ENCODE measurements at places on chromosomes 3 and 15.

DNA sequence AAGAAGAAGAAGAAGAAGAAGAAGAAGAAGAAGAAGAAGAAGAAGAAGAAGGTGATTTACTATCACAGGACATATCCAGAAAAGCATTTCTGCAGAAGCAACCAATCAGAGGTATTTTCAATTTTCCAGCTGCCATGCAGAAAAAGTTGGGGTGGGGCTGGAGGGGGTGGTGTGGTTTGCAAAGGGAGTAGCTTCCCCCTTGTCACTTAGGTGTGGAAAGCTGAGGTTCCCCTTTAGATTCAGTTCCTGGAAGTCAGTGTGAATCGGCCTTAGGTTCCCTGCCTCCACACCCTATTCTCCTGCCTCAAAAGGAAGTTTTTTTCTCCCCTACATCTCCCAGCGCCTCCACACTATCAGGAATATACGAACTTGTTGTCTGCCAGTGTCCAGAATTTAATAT lies 276.7 kb upstream of the ARRDC4 start:
- DNase-seq, result no peak

GRCh38 chr15:44034334-44034733 lies 160.7 kb downstream of the FRMD5 start:
- no peak for DNase-seq

- DNase-seq, result no peak
Measured at GRCh38 chr15:66894986-66895780, 170.2 kb upstream of the SMAD3 start.

DNA sequence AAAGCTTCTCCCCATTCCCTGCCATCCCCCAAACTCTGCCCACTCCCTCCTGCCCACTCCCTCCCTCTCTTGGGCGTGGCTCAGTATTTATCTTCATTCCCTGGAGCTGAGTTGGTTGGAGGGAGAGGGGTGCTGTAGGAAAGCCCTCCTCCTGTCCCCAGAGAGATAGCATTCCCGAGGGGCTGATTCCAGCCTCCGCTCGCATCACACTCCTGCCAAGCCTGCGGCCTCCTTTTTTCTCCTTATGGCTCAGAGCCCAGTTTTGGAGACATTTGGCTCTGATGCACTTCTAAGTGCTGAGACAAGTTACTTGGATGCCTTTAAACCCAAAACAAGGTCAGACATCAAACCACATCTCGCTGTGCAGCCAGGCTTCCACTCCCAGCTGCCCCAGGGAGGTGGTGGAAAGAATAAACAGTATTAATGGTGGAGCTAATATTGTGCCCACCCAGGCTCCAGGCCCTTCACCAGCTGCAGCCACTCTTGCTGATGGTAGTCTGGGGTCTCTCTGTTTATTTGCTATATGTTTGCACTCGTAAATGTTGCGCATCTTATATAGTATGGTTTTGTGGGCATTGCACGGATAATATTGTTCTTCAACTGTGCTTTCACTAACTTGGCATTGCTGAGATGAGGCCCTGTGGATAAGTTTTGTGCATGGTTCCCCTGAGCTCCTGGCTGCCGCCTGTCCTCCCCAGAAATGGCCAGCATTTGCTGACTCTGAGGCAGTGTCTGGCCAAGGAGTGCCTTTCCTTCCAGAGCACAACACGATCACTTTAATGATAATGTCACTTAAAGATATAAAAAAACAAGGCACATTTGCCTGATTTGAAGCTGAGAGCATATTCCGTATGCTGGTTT lies 157.2 kb downstream of the LRRC28 start:
- no peak for DNase-seq

GRCh38 chr3:100838157-100838556 lies 128.9 kb downstream of the TFG start:
- no peak for DNase-seq

GRCh38 chr3:188353426-188353825 lies 199.5 kb downstream of the LPP start:
- no peak for DNase-seq

DNA sequence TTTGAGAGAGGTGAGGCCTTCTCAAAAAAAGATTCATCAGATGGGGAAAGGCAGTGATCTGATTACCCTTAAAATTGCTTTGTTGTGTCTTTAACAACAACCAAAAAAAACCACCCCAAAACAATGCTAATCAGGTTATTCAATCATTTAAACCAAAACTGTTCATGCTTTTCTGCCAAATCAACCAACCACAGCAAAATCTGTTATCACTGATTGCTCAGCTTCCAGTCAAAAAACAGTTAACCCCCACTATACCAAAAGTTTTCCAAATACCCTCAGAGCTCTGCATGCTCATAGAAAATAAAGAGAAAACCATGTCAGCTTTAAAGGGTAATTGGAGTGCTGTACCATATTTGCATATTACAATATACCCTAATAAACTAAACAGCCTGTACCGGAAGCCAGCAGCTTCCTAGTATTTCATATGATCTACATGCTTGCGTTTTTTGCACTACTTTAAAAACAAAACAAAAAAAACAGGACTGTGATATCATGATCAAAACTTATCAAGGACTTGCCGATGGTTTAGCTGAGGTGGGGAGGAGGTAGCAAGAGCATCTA lies 22.8 kb downstream of the SATB1 start:
- no peak for DNase-seq

DNA sequence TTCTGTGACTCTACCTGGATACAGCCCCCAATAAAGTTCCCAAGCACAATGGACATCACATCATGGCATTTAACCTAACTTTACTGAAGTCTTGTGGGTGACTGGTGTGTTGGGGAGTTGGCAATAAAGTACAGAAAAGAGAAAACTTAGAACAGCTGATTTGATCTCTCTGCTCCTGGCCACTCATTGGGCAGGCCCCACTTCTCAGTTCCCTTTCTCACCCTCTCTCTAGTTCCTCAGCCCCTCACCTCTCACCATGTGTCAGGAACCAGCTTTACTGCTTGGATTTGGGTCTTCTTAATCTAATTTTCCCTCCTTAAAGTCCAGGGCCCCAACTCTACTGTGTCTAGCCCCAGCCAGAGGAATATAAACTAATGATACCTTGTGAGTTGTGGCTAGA lies 713 bp upstream of the MUC13 start:
- no peak for DNase-seq

DNA sequence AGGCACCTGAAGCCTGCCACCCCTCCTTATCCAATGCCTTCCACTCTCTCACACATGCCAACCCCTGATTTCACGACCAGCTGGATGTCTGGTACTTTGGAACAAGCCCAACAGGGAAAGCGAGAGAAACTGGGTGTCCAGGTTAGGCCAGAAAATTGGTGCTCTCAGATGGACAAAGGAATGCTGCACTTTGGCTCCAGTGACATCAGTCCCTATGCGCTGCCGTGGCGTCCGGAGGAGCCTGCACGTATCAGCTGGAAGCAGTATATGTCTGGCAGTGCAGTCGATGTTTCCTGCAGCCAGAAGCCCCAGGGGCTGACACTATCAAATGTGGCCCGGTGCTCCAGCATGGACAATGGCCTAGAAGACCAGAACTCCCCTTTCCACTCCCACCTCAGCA lies 45.2 kb downstream of the CDAN1 start:
- no peak for DNase-seq

- DNase-seq, result no peak
Measured at GRCh38 chr3:127908202-127908601, 6.8 kb upstream of the KBTBD12 start.

DNA sequence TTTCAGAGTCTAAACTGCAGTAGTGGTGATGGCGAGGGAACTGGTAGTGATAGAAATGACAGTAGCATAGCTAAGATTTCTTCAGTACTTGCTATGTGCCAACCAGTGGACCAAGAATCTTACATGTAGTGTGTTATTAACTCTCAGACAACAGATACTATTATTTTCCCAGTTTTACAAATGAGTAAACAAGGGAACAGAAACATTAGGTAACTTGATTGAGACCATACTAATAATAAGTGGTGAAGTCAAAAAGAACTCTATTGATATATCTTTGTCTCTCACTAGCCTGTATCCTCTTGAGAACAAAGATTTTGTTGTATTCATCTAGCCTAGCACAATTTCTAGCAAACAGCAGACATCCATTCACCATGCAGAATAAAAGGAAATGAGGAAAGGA lies 250.1 kb downstream of the ZBTB20 start:
- DNase-seq, result no peak

GRCh38 chr3:40581166-40581565 lies 56.4 kb downstream of the ZNF621 start:
- DNase-seq, result no peak

GRCh38 chr15:100152463-100152862 lies 189.3 kb downstream of the ADAMTS17 start:
- no peak for DNase-seq

DNA sequence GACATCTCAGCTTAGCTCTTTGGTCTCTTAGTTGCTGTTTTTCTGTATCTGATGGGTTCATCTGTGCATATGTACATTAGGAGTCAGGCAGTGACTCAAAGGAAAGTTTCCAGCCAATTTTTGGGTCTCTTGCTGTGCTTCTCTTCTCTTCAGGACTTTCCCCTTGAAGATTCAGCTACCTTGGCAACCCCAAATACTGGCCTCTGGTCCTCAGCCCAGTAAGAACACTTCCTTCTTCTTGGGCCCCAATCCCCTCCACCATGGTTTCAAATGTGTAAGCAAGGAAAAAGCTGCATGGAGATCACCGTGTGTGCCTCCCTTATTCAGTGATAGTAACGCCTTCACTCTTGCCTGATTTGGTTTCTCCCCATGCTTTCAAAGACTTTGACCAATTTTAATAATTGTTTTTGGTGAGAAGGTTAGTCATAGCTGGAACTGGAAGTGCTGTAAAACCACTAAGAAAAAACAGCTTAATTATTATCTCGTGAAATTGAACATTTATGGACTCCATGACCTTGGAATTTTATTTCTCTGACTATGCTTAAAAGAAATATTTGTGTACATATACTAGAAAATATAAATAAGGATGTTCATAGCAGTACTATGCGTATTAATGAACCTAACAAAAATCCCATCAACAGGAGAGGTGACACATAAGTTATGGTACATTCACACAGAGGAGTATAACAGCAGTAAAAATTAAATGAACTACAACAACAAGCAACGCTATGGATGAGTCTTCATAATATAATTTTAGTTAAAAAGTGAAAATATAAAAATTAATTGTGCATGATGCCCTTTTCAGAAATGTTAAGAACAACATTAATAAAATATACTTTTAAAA lies 125.3 kb upstream of the BCL6 start:
- DNase-seq, result no peak

DNA sequence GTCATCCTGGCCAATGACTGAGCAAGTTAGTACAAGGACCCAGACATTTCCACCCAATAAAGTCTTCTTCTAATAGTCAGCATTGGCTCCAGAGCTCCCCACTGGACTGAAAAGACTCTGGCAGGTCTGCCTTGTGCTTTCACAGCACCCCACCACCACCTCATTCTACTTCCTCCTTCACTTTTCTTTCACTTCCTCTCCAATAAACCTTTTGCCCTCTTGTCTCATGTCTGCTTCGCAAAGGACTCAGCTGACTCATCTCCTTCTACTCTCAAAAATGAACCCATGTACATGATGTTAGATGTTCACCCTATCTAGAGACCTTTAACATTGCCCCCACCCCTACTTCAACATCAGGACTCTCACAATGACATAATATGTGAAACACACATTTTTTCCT lies 181.0 kb upstream of the PPP2R3A start:
- DNase-seq, result no peak

- no peak for DNase-seq
Measured at GRCh38 chr15:89366656-89367393, 32.2 kb upstream of the POLG start.

GRCh38 chr3:188819939-188820338 lies 351.8 kb upstream of the TPRG1 start:
- DNase-seq, result no peak

GRCh38 chr3:21526461-21526860 lies 224.5 kb downstream of the ZNF385D start:
- DNase-seq, result no peak

- no peak for DNase-seq
Measured at GRCh38 chr15:49331951-49332350, 91.1 kb upstream of the FGF7 start.

DNA sequence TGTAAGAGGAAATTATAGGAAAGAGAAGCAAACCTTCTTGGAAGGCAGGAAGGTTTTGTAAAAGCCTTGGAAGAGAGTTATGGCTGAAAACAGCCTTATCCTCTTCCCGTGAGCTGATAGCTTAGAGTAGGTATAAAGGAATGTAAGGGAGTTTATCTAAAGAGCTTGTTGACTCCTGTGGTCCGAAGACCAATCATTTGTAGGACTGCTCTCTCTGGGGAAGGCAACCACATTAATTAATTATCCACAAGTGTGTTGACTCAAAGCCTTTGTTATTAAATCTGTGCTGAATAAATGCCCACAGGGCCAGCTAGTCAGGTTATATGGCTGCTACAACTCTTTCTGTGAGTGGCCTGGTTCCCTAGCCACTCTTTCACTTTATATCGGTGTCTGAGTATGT lies 452.1 kb upstream of the RASGRP1 start:
- no peak for DNase-seq

DNA sequence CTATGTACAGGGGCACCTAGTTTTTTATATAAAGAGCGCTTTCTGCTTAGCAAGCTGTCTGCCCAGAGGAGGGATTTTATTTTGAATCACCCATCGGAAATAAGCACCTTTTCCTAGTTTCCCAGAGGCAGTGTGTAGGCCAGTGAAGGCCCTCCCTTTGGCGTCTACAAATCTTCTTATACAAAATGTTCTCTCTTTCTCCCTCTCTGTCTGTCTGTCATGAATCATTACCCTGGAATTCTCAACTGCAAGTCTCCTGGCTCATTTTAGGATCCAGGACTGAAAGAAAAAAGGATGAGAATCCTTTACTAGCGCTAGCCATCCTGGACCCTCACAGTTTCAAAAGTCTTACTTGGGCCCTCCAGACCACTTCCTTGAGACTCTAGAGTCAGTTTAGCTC lies 728.1 kb downstream of the OTOL1 start:
- DNase-seq, result no peak

DNA sequence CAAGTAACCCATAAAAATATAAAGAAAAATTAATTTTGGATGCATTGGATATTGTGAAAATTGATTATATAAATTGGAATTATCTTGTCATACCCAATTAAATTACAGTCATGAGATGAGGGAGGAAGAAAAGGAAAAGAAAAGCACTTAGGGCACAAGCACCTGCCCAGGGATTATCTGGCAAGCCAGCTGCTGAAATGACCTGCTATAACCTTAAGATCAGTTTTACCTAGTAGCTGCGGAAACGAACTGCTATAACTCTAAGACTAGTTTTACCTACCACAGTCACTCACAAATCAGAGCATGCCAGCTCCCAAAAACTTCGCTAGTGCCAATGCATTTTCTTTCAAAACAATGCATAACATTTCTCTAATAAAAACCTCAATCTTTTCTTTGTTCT lies 26.2 kb downstream of the LRRFIP2 start:
- no peak for DNase-seq

DNA sequence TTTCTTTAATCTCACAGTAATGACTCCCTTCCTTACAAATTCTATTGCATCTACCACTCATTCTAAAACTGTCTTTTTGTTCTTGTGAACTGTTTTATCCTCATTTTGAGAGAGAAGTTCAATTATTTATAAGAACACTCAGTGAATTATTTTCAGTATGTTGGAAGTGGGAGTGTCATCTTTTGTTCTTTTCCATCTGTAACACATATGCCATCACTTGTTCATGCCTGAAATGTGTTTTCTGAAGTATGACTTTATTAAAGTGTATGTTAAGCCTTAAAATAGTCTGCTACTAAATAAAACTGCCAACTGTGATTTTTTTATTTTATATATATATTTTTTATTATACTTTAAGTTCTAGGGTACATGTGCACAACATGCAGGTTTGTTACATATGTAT lies 623.0 kb upstream of the CBLB start:
- DNase-seq, result no peak

GRCh38 chr3:31377045-31377642 lies 155.6 kb upstream of the STT3B start:
- DNase-seq, result no peak

GRCh38 chr3:43774799-43775198 lies 84.1 kb downstream of the ABHD5 start:
- no peak for DNase-seq

All from stimulated activated CD8-positive, alpha-beta memory T cell treated with anti-CD3 and anti-CD28 coated beads, Interleukin-4, amount 100 ng/mL, for 4 hours (primary cell).